ENCODE measurements at places on chromosomes 5 and 9.

DNA sequence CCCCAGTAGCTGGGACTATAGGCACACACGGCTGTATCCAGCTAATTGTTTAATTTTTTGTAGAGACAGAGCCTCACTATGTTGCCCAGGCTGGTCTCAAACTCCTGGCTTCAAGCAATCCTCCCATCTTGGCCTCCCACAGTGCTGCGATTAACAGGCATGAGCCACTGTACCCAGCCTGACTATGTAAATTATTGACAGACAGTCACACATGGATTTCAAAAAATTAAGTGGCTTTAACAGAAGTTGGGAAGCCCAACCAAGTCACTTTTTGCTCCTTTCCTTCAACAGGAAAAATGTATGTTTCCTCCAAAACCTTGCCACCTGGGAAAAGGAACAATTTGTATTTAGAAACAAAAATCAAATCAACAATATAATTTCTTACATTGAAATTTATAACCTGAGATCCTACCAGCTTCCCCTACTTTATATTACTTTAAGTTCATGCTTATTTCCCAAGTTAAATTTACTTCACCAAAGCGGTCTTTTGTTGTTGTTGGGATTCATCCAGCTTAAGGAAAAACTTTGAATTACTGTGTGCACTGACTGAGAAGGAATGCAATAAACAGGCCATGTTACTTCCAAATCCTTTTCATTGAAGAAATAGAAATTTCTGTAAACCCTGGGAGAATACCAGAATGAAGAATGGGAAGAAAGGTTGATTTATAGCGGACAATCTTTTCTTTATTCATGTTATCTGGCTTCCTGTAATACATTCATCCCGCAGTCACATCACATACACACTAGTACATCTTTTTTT is 8.6 kb downstream of the PCA3 start:
- no peak for DNase-seq

DNA sequence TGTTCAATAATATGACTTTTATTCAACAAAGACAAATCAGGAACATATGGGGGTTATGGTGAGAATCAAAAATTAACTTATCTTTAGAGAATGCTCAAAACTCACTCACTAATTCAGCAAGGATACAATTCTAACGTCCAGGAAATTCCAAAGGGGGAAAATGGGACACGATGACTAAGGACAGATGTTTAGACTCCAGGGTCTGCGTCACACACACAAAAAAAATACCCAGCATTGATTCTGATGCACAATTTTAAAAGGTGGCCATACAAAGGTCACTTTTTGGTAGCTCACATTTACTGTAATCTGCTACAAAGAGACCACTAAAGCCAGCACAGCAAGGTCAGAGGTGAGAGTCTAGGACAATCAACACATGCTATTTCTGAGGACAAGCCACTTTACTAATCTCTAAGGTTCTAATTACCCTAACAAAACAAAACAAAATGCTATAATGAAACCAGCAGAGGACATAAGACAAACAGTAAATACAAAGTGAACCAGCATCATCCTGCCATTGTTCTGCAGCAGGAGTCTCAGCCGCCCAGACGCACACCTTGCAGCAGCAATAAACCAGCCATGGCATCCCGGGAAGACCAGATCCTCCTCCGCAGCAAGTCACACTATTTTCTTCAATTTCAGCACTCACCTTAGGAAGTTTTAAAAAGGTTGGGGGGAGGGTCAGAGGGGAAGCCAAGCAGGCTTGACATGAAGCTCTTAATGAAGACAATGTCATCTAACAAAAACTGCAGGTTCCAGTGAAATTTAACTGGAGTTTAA is 57.8 kb downstream of the TTC39B start:
- DNase-seq, result no peak

DNA sequence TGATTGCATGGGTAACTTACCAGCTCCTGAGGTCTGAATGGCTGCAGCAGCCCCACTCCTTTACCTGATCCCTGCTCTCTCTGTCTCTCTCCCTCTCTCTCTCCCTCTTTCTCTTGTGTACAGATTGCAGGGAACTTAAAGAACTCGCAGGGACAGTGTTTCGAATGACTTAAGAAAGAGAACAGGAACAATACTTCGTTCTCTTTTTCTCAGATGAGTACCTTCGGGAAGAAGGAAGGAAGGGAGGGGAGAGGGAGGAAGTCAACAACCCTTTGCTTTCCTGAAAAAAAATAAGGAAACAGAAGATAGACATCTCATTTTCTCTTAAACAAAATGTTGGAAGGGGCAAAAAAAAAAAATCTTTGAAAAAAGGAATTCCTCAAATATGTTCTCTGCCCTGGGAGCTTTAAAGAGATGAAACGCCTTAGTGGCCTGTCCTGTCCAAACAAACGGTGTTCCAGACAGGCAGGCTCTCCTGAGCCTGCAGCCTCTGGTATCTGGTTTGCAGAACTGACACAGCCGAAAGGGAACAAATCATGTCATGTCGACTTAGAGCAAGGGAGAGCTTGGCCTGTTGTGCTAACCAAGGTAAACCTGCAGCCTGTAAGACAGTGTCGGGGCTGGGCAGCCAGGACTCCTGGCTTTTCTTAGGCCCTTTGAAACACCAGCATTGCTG is at the start of gene ZNF366:
ZNF366 (minus strand) TSS at position 180 of the 676 bp plus-strand sequence. CDS start 45,914 bp downstream, outside the sequence.
- DNase-seq, result no peak

DNA sequence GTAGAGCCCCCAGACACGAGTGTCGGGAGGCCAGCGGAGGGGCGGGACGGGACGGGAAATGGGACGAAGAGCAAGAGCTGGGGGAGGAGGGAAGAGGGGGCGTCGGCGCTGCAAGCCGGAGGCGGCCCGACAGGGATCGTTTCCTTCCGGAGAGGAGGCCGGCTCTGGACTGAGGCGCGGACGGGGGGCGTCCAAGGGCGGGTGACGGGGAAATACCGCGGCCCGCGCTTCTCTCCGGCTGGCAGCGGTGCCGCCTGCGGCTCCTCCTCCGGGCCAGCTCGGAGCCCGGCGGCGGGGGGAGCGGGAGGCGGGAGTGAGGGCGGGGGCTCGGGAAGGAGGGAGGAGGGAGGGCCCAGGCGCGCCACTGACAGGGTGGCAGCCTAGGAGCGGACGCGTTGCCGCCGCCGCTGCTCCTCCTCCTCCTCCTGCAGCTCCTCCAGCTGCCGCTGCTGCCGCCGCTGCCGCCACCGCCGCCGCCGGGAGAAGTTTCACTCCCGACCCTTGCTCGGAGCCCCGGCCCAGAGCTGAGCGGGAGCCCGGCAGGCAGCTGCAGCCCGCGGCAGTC is at the start of gene CHSY3:
CHSY3 (plus strand) TSS at position 364 of the 565 bp plus-strand sequence.
- peak; percentile 8 for DNase-seq

GRCh38 chr5:155276231-155276630 is 262.7 kb downstream of the KIF4B start:
- DNase-seq, result no peak

DNA sequence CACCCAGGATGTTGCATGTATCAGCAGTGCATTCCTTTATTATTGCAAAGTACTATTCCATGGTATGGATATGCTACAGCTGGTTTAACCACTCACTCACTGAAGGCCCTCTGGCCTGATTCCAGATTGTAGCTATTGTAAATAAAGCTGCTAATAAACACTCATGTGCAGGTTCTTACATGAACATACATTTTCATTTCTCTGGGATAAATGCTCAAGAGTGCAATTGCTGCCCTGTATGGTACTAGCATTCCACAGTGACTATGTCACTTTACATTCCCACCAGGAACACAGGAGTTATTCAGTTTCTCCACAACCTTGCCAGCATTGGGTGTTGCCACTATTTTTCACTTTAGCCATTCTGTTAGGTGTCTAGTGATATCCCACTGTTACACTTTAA is 267.6 kb downstream of the SPOCK1 start:
- no peak for DNase-seq

- no peak for DNase-seq
Observed at GRCh38 chr5:14486486-14486885, 95.1 kb upstream of the OTULINL start.

GRCh38 chr5:175025077-175025476 is 300.7 kb downstream of the MSX2 start:
- no peak for DNase-seq

- DNase-seq, result no peak
Observed at GRCh38 chr9:105158898-105159297, 85.6 kb upstream of the SLC44A1 start.

Data from CD8-positive, alpha-beta T cell (primary cell).